ENCODE measurements at places on chromosomes 7 and 10.

DNA sequence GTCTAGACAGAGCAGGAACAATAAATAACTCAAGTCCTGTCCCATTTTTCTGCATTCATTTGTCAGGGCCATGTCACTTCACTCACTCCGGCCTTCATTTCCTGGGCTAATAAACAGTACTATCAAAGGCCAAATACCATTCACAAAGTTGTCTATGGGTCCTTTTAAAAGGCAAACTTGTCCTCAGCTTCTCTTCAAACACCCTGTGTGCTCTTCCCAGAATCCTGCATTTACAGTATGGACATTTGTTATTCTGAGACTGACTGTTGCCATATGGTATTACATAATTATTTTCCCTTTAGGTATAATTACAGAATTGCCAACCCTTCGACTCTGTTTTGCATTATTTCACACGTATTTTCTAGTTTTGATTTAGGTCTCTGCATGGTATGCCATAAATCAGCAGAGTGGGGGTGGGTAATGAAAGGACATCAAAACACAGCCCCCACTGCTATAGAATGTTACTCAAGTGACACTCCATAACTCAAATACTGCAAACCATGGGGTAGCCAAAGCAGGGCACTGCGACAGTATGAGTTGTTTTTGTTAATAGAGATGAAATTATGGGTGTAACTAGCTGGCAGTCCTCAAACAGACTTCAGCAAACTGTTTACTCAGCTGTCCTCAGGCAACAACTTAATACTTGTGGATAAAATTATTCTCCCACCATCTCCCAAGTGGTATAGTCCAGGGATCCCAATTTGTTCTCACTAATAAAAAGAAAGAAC lies 183.7 kb downstream of the TRIL start:
- DNase-seq, result no peak

DNA sequence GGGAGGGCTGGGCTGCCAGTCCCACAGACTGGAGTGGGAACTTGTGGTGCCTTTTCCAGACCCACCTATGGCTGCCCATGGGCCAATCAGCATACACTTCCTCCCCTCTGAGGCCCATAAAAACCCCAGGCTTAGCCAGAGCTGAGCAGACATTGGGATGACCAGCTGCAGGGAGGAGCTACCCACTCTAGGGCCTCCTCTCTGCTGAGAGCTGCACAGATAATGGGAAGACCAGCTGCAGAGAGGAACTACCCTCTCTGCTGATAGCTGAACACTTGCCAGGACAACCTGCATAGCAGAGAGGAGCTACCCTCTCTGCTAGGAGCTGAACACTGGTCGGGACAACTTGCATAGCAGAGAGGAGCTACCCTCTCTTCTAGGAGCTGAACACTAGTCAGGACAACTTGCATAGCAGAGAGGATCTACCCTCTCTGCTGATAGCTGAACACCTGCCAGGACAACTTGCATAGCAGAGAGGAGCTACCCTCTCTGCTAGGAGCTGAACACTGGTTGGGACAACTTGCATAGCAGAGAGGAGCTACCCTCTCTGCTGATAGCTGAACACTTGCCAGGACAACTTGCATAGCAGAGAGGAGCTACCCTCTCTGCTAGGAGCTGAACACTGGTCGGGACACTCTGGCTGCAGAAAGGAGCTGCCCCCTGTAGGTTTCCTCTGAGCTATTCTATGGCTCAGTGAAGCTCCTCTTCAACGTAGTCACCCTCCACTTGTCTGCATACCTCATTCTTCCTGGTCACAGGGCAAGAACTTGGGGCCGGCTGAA lies 88.3 kb upstream of the CACUL1 start:
- no peak for DNase-seq

DNA sequence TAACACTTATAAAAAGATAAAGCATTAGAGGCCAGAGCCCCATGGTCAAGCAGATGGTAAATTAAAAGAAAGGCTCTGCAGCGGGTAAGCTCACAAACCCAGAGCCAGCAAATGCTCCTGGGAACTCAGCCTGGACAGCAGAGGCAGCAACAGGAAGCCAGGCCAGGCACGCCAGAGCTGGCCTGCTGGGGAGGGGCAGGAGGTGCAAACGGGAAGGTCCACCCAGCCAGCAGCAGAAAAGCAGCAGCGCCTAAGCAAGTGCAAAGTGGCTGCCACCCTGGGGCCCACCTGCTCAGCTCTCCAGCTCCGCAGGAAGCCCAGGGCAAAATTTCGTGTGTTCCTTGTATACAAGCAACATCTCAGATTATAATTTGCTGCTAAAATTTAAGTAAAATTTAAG lies 82.7 kb upstream of the GPR22 start:
- no peak for DNase-seq

DNA sequence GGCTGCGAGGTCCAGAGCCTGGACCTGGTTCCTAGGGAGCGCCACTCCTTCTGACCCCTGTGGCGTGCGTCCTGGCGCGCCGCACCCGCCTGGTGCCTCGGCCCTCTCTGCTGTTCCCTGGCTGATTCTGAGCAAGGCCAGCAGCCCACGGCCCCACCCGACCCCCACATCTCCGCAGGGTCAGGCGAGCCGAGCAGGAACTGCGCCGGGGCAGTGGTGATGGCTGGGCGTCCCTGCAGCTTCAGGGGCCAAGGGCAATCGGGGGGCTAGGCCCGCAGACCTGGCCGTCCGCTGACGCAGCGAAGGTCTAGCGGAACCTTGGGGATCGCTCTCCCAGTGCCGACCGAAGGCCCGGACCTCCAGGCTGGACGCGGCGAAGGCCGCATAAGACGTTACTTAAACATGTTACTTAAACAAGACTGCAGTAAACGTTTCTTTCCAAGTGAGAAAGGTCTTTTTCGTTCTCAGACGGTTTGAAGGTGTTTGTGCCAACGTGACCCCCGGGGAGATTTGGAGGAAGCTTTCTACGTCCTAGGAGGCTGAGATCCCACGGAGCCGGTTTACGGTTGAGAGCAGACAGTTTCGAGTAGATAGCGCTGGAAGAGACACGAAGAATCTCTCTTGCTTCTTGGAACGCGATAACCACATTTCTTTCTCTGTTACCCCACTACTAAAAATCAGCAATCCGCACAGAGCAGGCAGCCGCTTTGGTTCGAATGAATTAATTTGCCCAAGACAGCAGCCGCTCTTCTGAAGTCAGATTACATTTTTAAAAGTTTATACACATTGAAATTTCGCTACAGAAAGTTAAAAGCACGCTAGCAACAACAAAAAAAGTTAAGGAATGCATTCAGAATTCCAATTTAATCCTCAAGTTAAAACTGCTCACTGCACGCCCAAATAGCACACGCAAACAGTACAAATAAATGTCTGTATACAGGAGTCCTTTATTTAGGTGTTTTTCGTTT lies 4.9 kb upstream of the NKX2-3 start:
- no peak for DNase-seq

DNA sequence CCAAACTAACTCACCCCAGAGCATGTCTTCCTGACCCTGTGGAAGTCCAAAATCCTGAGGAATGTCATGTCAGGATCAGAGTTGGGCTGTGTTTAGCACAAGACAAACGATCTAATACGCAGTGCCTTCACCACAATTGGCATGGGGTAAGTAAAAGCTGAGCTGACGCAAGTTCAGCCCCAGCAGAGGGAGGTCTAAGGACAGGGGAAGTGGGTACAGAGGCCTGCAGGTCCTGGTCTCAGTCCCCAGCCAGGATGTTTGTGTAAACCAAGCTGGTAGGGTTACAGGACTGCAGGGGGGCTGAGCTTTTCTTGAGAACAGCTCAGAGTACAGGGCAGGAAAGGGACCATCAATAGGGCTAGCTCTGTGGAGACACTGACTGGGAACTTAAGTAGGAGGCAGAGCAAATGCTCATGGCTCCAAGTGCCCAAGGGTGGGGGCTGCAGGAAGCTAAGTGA lies 5.3 kb upstream of the KCNIP2 start:
- DNase-seq, result peak; percentile 77

DNA sequence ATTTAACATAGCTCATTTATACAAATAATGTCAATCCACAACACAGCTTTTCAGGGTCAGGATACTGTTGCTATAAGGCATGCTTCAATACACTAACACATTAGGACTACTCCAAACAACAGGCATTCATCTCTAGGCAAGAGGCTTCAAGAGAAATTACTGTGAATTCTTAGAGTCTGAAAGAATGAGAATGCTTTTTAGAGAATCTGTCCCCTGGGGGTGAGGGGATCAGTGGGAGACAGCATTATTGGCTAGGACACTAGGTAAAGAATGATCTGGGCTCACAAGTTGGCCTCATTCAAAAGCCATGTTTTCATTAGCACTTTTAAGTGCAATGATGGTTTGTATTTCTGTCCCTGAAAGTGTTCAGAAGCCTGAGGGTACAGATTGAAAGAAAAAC lies 132.6 kb downstream of the SEMA3D start:
- no peak for DNase-seq

DNA sequence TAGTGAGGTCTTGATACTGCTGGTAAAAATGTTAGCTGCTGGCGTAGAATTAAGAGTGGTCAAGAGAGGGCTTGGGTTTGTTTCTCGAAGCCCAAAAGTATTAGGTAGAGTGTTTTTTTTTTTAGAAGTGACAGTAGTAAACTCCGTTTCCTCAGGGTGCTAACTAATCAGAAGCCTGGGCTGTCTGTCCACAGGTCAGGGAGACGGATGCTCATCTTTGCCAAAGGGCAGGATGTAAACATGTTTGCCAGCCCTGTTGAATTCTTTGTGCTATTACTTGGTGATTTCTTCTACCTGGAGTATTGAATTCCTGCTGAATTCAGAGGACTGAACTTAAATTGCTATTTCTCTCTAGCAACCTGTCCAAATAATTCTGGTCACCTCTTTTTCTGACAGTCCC lies 117.1 kb downstream of the SND1 start:
- no peak for DNase-seq

GRCh38 chr7:23334482-23335056 lies 35.4 kb downstream of the MALSU1 start:
- no peak for DNase-seq

DNA sequence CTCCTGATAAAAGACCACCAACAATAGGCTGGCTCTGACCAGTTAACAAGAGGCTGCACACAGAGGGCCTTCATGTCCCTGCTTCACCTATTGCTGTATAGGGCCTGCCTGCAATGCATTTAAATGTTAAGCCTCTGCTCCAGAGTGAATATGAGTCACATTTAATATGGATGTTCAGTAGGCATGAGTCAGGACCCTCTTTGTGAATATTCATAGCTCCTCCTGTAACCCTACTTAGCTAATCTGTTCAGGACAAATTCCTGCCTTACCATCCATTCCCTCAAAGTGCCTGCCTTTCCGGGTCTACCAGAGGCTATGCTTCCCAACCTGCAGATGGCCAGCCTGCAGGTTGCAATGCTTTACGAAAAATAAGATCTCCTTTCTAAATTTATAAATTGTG lies 32.5 kb downstream of the ARHGAP22 start:
- no peak for DNase-seq

- no peak for DNase-seq
These were observed 78.8 kb upstream of the ANLN start for GRCh38 chr7:36310897-36311296.

DNA sequence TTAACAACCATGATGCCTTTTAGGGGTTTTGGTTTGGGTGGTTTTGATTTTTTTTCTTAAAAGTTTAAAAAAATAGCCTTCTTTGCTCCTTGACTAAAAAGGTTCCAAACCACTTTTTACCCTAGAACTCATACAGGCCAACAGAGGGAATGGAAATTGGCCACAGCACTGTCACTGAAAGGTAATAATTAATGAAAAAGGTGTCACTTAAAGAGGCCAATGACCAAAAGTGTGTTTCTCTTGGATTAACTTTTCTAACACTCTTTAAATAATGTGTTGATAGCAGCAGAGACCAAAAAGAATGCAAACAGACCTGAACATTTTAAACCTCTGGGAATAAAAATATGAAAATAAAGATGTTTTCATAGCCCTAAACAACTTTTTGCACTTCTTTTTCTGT lies 221.1 kb upstream of the TCF7L2 start:
- no peak for DNase-seq

- no peak for DNase-seq
These were observed 20.3 kb downstream of the H2AZ2 start for GRCh38 chr7:44827567-44827966.

DNA sequence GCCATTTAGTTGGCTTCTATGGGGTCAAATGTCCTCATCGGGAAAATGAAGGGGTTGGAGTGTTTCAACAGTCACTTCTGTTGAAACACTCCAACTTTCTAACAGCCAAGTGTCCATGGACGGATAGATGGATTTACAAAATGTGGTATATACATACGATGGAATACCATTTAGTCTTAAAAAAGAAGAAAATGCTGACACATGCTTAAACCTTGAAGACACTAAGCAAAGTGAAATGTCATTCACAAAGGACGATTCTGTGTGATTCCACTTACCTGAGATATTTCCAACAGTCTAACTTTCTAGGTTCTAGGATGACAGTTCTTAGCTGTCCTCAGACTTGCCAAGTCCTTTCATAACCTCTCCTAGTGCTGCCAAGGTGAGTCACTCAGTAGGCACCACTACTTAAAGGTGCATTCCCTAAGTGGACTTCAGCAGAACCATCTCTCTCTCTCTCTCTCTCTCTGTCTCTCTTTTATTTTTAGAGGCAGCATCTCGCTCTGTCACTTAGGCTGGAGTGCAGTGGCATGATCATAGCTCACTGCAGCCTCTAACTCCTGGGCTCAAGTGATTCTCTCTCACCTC lies 69.0 kb downstream of the DENND2A start:
- no peak for DNase-seq

GRCh38 chr7:124996778-124997177 lies 67.2 kb upstream of the POT1 start:
- DNase-seq, result no peak

DNA sequence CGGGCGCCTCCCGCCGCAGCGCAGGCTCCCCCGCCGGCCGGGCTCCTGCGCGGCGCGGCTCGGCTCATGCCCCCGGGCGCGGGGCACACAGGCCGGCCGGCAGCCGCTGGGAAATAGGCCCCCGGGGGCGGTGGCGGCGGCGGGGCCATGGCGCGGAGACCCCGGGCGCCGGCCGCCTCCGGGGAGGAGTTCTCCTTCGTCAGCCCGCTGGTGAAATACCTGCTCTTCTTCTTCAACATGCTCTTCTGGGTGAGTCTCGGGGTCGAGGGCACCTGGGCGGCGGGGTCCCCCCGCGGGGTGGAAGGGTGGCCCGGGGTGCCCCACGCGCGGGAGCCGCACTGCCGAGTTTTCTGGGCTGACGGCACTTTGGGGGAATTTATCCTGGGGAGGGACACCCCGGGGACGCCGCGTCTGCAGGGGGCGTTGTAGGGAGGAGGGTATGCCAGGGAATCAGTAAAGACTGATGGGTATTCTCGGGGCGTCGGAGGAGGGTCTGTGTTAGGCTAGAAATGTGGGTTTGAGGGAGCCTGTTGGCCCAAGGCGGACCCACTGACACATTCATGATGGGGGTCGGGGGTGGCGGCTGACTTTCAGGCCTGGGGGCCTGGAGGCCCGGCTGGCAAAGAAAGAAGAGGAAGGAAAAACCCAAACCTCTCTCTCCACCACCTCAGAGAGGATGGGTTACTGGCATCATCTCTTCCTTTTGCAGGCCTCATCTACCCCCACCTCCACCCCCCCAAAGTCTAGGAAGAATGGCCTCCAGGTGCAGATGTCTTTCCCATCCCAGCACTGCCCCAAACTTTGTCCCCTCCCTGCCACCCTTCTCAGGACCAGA lies 544 bp downstream of the TSPAN33 start:
- DNase-seq, result no peak

DNA sequence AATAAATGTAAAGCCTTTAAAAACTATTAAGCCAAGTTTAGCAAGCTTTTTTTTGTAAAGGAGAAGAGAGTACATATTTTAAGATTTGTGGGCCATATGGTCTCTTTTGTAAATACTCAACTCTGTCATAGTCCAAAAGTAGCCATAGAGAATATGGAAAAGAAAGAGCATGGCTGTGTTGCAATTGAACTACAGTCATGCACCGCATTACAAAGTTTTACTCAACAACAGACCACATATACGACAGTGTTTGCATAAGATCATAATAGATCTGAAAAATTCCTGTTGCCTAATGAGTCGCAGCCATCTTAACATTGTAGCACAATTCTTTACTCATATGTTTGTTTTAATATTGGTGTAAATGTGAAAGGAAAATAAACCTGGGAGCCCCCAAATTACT lies 440.8 kb downstream of the HTR7 start:
- DNase-seq, result no peak

Measured in GF-D8 (cell line).